ENCODE measurements at places on chromosomes 5 and 9.
A peak's percentile ranks its signal among the peaks of the same experiment; 100 is the strongest.

GRCh38 chr5:83911367-83911919 lies 190.8 kb upstream of the HAPLN1 start:
- no peak for DNase-seq

DNA sequence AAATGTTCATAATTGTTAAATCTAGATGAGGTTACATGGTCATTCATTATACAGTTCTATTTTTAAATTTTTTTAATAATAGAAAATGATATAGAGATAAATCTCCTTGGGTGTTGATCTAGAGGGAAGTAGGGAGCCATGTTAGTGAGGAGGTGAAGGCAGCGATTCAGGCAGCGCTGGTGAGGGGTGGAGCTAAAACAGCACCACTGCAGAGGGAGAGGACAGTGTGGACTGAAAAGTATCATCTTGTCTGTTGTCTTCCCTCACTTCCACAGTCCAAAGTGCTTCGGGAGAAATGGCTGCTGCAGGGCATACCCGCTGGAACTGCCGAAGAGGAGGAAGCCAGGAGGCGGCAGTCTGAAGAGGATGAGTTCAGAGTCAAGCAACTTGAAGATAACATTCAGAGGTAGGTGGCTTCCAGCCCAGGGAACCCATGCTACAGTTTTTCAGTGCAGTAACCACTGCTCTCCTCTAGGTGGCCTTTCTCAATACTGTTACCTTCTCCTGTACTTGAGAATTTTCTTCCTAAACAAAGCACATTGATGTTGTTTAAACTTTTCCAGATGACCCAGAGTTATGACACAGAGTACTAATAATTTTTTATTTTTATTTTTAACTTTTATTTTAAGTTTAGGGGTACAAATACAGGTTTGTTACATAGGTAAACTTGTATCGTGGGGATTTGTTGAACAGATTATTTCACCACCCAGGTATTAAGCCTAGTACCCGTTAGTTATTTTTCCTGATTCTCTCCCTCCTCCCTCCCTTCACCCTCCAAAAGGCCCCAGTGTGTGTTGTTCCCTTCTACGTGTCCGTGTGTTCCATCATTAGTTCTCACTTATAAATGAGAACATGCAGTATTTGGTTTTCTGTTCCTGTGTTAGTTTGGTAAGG lies 100.5 kb downstream of the PALM2AKAP2 start:
- no peak for DNase-seq

GRCh38 chr5:135874461-135874860 lies 21.2 kb downstream of the IL9 start:
- DNase-seq = no peak

DNA sequence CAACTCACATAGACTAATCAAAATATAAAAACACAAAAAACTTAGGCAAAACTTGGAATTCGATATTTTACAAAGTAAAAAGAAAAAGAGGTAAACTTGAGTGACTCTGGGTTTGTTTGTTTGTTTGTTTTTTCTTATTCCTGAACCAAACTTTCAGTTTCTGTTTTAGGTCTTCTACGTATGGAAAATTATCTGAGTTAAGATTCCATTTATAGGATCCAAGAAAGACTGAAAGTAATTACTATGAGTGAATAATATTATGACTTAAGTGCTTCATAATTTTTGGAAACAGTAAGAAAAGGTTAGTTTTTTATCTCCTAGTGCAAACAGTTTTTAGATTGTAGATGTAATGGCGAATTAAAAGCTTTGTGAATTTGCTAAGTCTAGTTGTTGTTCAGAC lies 13.2 kb downstream of the ST8SIA4 start:
- DNase-seq = no peak

DNA sequence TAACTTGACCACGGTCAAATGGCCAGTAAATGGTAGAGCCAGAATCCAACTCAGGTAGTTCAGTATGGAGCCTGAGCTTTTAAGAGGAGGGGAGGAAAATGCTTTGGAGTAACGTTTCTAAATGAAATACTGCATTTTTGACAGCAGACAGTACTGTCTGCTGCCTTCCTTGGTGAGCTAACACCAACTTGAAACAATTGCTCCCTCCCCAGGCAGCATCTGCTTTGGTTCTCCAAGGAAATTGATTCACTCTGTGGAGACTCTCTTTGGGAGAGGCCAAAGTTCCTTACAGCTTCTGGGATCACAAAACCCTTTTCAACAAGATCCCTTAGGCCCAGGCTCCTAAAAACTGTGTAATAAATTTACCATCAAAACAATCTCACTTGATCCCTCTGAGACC lies 75.2 kb upstream of the SSBP2 start:
- DNase-seq = no peak

- no peak for DNase-seq
Measured at GRCh38 chr9:79701651-79702050, 129.9 kb downstream of the TLE4 start.

- DNase-seq = no peak
Measured at GRCh38 chr5:16679190-16679589, 62.4 kb upstream of the RETREG1 start.

- DNase-seq = no peak
Measured at GRCh38 chr9:133099726-133100505, 21.1 kb downstream of the RALGDS start.

GRCh38 chr9:4463824-4464223 lies 26.4 kb upstream of the SLC1A1 start:
- no peak for DNase-seq

- DNase-seq = no peak
Measured at GRCh38 chr9:7172154-7173115, 414.7 kb downstream of the KDM4C start.

GRCh38 chr5:56712895-56713591 lies 102.3 kb upstream of the MAP3K1 start:
- no peak for DNase-seq

DNA sequence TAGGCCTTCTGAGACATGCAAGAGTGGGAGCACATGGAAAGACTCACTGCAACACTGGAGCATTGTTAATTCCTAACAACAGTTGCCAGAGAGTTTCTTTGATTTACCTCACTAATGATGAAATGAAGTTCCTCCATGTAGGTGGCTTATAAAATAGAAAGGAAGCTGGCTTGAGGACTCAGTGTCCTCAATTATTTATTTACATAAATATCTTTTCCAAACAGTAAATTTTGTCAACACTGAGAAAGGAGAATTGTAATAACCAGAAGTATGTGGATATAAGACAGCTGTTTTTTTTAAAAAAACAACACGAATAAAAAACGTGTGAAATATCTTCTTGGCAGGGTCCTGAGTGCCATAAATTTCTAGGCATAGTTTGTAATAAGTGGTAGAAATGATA lies 9.1 kb upstream of the SLC27A6 start:
- DNase-seq = no peak

- no peak for DNase-seq
Measured at GRCh38 chr5:163540696-163541095, 35.3 kb downstream of the MAT2B start.

DNA sequence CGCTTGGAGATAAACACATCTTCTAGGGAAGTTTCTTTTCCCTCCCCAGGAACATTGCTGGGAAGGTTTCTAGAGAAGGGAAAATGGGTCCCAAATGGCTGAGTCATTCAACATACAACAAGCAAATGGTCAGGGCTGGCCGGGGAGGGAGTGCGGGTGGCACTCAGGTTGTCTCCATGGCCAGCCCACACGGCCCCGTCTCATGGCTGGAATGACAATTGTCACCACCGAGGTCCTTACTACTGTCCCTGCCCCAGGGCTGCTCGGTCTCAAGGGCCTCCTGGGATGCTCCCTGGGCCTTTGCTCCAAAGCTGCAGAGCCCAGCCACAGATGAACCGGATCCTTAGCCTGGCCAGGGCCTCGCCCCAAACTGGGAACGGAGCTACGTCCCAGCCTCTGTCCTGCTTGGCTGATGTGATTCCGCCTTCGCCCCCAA lies 121.9 kb downstream of the FGF18 start:
- DNase-seq = no peak

DNA sequence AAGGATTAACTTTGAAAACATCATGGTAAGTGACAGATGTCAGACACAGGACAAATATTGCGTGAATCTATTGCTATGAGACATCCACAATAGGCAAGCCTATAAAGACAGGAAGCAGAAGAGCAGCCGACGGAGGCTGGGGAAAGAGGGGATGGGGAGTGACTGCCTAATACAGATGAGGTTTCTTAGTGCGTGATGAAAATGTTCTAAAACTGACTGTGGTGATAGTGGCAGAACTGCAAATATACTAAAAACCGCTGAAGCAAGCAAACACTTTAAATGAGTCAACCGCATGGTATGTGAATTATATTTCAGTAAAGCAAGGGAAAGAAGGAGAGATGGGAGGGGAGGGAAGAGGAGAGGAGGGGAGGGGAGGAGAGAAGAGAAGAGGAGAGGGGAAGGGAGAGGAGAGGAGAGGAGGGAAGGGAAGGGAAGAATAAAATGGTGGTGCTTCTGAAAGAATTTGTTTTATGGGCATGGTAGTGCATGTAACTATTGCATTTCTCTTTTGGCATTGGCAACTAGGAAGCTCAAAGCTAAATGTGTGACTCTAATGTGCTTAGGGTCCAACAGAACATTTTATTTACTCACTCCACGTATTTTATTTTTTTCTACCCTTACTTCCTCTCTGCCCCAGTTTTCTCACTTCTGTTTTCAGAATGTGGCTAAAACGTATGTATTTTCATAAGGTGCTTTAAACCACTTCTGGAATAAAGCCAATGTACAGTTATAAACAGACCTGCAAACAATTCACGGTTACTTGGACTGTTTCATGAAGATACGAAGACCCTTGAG lies 21.3 kb downstream of the AKNA start:
- no peak for DNase-seq

GRCh38 chr5:163846512-163846911 lies 341.1 kb downstream of the MAT2B start:
- no peak for DNase-seq

GRCh38 chr9:124471761-124472160 lies 21.5 kb downstream of the ADGRD2 start:
- no peak for DNase-seq

GRCh38 chr5:105868038-105868780 lies 1802.5 kb downstream of the EFNA5 start:
- no peak for DNase-seq

DNA sequence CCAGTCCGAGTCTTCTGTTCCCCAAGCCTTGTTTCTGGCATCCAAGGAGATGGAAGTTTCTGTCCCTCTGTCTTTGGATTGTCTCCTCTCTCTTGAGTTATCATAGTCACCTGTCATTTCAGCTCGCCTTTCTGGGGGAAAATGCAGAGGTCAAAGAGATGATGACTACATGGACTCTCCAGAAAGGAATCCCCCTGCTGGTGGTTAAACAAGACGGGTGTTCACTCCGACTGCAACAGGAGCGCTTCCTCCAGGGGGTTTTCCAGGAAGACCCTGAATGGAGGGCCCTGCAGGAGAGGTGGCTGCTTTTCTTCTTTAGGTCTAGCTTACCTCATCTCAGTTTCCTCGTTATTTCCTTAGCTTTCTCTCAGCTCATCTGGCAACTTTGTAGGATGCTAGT lies 25.1 kb downstream of the ERAP2 start:
- no peak for DNase-seq

DNA sequence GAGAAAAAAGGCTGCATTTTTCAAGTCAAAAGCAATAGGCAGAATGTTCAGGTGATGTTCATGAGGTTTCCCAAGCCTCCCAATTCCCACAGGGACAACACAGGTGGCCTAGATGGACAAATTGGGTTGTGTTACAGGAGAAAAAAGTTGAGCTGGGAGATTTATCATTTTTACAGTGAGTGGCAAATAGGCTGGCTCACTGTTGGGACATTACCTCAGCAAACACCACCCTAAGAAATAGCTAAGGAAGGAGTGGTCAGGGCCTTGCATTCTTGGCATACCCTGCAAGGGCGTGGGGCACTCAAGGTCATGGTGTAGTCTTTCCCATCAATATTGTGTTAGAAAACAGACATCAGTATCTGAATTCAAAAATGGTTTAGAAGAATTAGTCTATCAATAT lies 23.3 kb upstream of the CPLANE1 start:
- no peak for DNase-seq

DNA sequence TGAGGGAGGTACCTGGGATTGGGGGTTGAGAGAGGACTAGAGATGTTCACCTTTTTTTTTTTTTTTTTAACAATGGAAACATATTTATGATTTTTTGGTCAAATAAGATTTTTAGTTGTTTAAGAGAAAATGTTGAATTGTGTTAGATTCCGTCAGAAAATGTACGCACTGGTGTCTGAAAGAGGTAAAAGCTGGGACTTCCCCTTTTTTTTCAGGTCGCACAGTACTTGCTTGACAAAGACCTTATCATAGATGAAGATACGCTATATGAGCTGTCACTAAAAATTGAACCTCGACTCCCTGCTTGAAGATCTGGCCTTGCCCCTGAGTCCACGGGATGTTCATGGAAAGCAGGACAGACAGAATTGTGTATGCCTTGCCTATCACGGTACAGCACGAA lies 7.7 kb upstream of the CKMT2 start:
- no peak for DNase-seq

DNA sequence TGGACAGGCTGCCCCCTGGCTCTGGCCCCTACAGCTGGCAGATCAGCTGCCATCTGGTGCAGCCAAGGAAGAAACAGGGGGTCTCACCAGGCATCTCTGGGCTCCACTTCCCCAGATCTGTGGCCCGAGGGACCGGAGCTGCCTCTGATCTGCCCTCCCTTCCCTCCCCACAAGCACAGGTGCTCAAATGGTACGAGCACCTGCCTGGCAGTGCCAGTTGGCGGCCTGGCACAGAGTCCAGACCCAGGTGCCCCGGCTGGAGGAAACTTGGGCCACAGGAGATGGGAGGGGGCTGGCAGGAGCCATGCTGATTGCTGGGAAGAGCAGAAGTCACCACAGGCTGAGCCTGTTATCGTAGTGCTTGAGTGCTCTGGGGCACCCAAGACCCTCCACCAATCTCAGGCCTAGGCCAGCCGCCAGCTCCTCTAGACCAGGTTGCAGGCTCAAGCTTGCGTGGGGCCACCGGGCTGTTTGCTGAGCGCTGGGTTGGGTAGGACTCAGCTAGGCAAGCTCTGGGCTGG lies 5.0 kb upstream of the CAMK2A start:
- no peak for DNase-seq

DNA sequence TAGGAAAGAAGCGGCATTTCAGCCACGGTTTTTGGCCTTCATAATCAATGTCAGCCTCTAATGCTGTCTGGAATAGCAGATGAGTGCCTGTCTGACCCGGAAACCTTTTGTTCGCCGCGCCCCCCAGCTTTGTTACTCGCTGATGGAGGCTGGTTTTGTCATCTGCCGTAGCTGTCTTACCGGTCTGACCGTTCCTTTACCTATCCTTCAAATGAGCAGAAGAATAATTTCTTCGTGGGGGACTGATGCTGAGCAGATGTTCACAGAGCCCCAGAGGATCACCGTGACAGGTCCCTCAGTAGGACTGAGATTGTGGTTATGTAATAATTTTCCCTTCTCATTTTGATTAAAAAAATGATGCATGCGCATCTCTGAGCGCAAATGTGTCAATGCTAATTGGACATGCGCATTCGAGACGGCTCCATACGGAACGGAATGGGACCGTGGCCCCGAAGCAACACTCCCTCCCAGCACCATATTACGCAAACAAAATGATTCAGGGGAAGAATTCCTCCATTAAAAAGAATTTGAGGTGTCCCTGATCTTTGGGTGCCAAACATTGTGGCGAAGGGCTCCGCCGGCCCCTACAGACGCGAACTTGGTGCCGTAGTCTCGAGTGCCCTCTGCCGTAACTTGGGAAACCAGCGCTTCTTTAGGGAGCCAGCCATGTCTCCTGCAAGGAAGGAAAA lies 27.6 kb downstream of the TLX3 start:
- DNase-seq = peak; percentile 11
